ENCODE measurements at places on chromosomes 2 and 18.
A peak's percentile ranks its signal among the peaks of the same experiment; 100 is the strongest.

GRCh38 chr2:151361674-151362370 is 4.4 kb downstream of the TNFAIP6 start:
- H3K27ac ChIP-seq: no peak overlapping the region
- no peaks in the 10 kb centered on the region for H3K4me1 ChIP-seq
- H3K27me3 ChIP-seq: peaks cover 8% of the 10 kb centered on the region
- no peak overlapping the region for H3K4me3 ChIP-seq
- H3K36me3 ChIP-seq: no peaks in the 10 kb centered on the region

- H3K4me1 ChIP-seq: no peaks in the 10 kb centered on the region
- no peaks in the 10 kb centered on the region for H3K27me3 ChIP-seq
- DNase-seq: no peak
- H3K4me3 ChIP-seq: no peak overlapping the region
- H3K27ac ChIP-seq: no peak overlapping the region
- no peaks in the 10 kb centered on the region for H3K36me3 ChIP-seq
These were observed 219.2 kb upstream of the UBE2E3 start for GRCh38 chr2:180761224-180761623.

DNA sequence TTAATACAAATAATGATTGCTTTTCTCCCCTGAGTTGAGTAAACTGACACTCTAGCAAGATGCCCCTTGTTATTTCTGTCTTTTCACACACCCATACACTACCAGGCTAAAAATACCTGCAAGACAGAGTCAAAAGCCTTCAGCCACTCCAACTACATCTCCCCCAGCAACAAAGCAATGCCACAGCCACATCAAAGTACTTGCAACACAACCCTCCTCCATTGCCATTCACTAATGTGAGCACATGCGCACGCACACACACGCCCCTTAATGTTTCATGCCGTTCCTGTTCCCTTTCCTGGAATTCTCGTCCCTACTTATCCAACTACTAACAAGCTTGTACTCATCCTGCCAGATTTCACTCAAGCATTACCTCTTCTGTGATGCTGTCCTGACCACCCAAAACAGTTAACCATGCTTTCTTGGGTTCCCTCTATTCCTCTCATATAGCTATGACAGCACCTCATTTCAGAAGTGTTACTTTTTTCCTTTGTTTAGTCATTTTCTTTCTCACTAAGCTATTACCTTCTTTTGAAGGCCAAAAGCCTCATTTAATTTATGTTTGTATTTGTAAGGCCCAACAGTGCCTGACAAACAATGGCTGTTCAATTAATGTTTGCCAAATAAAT is 29.6 kb downstream of the SLC25A12 start:
- no peaks in the 10 kb centered on the region for H3K27me3 ChIP-seq
- H3K27ac ChIP-seq: no peak overlapping the region
- H3K36me3 ChIP-seq: peaks cover 1% of the 10 kb centered on the region
- no peak for DNase-seq
- peaks cover 2% of the 10 kb centered on the region for H3K4me1 ChIP-seq

DNA sequence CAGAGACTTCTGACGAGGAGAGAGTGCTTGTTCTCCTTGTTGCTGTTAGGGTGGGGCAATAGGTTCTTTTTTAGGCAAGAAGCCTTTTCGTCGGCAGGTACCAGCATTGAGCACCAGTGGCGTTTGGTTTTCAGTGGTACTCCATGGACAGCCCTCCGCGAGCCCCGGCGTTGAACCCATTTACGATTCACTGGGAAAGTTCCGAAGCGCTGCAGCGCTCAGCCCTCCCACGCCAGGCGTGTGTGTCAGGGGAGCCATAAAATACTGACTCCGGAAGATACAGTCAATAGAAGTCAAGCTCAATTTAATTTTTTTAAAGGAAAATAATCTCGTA is 494 bp upstream of the ROCK1 start:
- H3K36me3 ChIP-seq: no peaks in the 10 kb centered on the region
- H3K4me1 ChIP-seq: peaks cover 16% of the 10 kb centered on the region
- H3K27me3 ChIP-seq: peaks cover 12% of the 10 kb centered on the region
- no peak overlapping the region for H3K4me3 ChIP-seq
- DNase-seq: no peak
- peak overlapping the region; percentile 92 for H3K27ac ChIP-seq

DNA sequence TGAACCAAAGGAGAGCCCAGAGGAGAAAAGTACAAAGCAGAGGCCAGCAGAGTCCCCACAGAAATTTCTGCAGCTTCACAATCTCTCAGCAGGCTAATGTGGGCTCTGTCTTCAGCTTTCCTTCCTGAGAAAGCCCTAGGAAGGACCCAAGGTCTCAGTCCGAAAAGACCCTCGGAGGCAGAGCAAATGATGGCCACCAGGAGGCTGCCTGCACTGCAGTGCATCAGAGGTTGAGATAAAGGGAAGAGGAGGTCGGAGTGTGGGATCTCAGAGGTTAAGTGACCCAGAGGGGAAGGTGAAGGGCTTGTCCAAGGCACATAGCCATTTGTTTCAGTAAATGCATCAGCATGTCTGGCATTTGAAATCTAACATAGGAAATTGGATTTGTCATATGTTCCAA is 299.1 kb upstream of the SLC14A2 start:
- H3K4me1 ChIP-seq: no peaks in the 10 kb centered on the region
- peaks cover 3% of the 10 kb centered on the region for H3K27me3 ChIP-seq
- H3K4me3 ChIP-seq: no peak overlapping the region
- H3K27ac ChIP-seq: no peak overlapping the region
- no peak for DNase-seq

DNA sequence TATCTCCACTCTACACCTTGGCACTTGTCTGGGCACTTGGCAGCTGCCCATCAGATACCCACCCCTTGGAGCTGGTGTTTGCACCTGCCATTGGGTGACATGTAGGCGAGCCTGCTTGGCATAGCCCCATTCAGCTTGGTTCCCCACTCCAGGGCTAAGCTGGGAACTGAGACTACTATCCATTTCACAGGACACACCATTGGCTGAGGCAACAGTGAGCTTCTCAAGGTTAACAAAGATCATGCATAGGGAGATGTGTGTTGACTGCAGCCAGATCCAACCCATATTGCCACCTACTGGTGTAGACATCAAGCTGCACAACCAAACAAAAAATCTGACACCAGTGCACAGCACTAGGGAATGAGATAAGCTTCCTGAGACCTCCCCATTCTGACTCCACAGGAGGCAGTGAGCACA is 1389.8 kb upstream of the TMEFF2 start:
- H3K4me3 ChIP-seq: no peak overlapping the region
- no peaks in the 10 kb centered on the region for H3K27me3 ChIP-seq
- H3K4me1 ChIP-seq: no peaks in the 10 kb centered on the region
- no peak for DNase-seq
- H3K36me3 ChIP-seq: no peaks in the 10 kb centered on the region
- H3K27ac ChIP-seq: no peak overlapping the region

GRCh38 chr2:19474128-19474527 is 115.7 kb upstream of the OSR1 start:
- peak overlapping the region; percentile 1 for H3K4me3 ChIP-seq
- peak; percentile 1 for DNase-seq

DNA sequence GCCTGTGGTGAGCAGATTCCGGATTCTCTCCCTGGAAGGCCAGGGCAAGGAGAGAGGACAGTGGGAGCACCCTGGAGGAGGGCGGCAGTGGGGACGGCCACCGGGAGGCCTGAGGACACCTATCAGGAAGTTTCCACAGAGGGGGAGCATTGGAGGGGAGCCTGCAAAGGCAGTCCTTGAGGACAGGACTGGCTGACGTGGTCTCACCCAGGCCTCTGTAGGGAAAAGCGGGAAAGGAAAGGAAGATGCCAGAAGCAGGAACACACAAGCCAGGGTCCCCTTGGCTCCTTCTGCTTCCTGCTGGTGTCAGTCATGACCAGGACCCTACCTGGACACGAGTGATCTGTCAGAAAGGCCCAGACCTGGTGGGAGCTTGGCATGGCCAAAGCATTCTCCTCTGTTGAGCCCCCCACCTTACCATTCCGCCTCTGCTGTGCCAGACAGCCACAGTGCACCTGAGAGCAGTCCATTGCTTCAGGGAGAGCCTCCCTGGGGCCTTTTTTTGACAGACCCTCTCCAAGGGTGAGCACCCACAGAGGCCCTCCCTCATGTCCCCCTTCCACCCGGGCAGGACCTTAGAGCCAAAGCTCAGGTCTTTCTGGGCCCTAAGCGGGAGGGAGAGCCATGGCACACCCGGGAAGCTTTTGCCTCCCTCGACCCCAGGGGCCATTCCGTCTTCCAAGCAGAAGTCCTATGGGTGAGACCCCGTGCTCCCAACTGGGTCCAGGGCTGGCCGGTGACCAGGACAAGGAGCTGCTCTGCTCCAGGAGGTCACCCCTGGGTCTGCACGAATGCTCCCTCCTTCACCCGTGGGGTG is 333.1 kb downstream of the DYSF start:
- no peak overlapping the region for H3K4me3 ChIP-seq
- H3K36me3 ChIP-seq: no peaks in the 10 kb centered on the region
- no peaks in the 10 kb centered on the region for H3K4me1 ChIP-seq
- no peak overlapping the region for H3K27ac ChIP-seq
- DNase-seq: no peak
- H3K27me3 ChIP-seq: no peaks in the 10 kb centered on the region

DNA sequence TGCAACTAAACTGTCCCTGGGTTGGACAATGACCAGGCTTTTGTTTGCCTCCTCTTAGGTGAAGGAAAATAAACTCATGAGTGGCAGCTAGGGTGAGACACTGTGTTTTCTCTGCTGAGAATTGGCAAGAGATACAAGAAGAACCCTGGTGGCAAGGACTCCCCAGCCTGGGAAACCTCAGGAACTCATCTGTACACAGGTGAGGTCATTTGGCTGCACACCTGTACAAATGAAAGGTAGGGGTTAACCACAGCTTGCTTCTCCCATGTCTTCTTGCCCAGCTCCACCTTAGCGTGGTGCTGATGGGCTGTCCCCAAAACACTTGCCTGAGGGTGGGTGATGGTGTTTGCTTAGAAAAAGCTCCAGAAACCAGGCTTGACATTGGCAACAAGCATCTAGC is 97.2 kb upstream of the FAM136A start:
- peaks cover 5% of the 10 kb centered on the region for H3K36me3 ChIP-seq
- H3K4me1 ChIP-seq: no peaks in the 10 kb centered on the region
- no peak overlapping the region for H3K27ac ChIP-seq
- H3K4me3 ChIP-seq: no peak overlapping the region
- DNase-seq: no peak
- H3K27me3 ChIP-seq: peaks cover 8% of the 10 kb centered on the region

GRCh38 chr2:240846873-240847595 is 21.6 kb upstream of the AGXT start:
- no peaks in the 10 kb centered on the region for H3K4me1 ChIP-seq
- H3K4me3 ChIP-seq: no peak overlapping the region
- peaks cover 3% of the 10 kb centered on the region for H3K27me3 ChIP-seq
- no peak overlapping the region for H3K27ac ChIP-seq

DNA sequence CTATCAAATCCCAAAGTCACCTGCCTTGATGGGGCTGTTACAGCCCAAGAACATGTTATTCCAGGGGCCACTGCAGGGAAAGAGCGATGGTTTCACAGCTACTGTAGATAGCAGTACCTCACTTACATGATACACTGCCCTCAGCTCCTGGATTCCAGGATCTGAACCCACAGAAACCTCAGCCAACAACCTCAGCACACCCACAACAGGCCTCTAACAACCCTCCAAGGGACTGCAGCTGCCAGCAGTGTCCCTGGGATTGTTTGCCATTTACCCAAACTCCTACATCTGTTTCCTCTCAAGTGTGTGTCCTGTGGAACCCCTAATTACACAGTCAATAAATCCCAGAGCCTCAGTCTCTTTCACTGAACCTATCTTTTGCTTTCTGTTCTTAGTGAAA is 28.2 kb downstream of the OSBPL1A start:
- no peak overlapping the region for H3K4me3 ChIP-seq
- no peaks in the 10 kb centered on the region for H3K4me1 ChIP-seq
- no peaks in the 10 kb centered on the region for H3K36me3 ChIP-seq
- no peak for DNase-seq
